ENCODE measurements at places on chromosomes 2 and 18.

DNA sequence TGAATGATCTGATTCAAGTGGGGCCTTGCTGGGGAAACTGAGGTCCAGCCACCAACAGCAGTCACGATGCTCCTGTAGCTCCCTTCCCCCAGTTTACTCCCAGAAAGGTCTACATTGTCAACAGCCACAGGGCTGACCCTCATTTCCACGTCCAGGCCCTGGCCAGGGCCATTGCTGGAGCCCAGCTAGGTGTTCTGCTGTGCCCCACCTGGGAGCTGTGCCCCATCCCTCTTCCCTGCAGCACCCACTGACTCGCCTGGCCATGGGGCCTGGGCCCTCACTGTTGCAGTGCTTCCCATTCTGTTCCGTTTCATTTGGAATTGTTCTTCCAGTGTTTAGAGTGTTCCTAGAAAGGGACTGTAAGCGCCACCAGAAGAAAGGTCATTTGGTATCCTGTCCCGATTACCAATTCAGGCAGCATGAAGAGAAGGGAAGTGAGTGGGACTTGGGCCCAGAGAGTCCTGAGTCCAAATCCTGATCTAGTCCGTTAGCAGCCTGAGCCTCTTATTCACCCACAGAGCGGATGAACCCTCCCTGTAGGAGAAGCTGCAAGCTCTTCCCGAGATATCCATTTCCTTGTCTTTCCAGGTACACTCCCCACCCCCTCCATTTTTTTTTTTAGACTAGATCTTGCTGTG is 73.1 kb upstream of the HPCAL1 start:
- no peak for DNase-seq

- DNase-seq, result no peak
These were observed 6.0 kb downstream of the LHCGR start for GRCh38 chr2:48749291-48750127.

GRCh38 chr2:140580532-140581151 is 1550.2 kb downstream of the LRP1B start:
- no peak for DNase-seq

- DNase-seq, result no peak
These were observed 70.3 kb downstream of the HNMT start for GRCh38 chr2:138034536-138034935.

- no peak for DNase-seq
These were observed 85.3 kb upstream of the RAB27B start for GRCh38 chr18:54742659-54743604.

DNA sequence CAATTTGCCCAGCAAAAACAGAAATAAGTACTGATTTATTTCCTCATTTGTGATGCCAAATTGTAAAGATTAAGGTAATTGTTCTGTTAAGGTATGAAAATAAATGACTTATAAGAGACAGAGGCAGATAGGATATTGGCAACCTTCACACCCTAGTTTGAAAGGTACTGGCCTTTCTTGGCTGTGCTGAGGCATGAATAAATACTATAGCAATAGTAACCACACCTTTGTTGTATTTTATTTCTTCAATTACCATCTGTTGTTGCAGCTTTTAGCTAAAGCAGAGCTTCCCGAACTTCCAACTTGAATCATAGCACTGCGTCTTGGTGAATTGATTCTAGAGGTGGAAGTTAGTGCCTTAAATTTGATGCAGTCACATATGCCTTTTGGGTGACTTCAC is 55.9 kb downstream of the FMNL2 start:
- no peak for DNase-seq
